ENCODE measurements at places on chromosomes 3 and 15.

- DNase-seq: no peak
Measured at GRCh38 chr15:42034628-42035434, 14.0 kb upstream of the PLA2G4E start.

GRCh38 chr3:149660462-149660861 lies 2.6 kb upstream of the WWTR1 start:
- DNase-seq: no peak

GRCh38 chr3:127139601-127140500 lies 53.1 kb upstream of the PRR23E start:
- no peak for DNase-seq

DNA sequence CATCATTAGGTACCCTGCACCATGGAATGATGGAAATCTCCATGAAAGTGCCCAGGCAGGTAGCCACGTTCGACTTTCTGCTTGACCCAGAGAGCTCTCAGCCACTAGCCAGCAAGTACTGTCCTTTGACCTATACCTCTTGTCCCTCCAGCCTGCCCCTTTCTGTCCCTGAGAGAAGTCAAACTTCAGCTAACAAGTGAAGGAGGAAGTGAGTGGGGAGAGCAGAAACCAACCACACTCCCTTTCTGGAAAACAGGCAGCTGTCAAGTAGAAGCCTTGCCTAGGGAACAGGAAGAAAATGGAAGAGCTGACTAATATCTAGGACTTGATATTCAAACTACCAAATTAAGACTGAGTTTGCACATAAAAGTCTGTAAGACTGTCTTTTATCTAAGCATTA lies 30.3 kb upstream of the FSTL1 start:
- no peak for DNase-seq

DNA sequence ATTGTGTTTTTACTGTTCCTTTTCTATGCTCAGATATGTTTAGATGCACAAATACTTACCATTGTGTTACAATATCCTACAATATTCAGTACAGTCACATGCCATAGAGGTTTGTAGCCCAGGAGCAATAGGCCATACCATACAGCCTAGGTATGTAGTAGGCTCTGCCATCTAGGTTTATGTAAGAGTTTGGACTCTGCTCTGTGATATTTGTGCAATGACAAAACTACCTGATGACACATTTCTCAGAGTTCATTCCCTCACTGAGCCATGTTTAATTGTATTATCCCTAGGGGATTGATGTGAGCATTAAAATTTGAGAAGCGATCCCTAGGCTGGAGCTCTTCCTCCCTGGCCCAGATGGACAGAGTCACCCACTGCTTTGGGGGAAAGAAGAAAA lies 270.0 kb upstream of the PROK2 start:
- no peak for DNase-seq

- DNase-seq: peak; percentile 37
Measured at GRCh38 chr3:179324270-179324754, 1.5 kb downstream of the ZNF639 start.

- peak; percentile 49 for DNase-seq
Measured at GRCh38 chr3:105868431-105868741, 426 bp downstream of the CBLB start.

DNA sequence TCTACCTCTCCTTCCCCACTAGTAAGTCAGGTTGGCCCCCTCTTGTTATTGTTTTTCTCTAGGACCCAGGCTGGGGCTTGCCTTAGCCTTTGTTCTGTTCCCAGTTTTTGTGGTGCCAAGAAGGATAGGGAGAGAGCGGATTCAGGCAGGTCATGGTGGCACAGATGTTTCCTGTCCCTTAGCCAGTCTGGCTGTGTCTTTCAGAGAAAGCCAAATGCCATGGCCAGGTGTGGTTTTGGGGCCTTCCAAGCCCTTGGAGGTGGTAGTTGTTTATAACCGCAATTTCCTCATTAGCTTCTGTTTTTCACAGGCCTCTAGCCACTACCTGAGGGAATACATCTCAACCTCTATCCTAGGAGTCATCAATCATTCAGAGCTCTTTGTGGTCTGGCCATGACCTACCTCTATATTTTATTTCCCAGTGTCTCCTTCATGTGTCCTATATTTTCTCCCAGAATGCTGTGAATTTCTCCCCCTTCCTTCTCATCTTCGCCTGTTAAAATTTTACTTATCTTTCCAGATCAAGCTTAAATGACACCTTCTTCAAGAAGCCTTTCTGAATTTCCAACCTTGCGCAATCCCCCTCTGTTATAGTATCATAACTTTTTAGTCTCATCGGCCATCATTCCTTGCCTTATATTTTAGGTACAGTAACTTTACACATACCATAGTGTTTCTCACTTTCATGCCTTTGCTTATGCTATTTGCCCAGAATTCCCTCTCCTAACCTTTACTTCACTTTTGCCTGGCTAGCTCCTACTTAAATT lies 38.2 kb downstream of the TIMP4 start:
- no peak for DNase-seq

GRCh38 chr3:51715977-51716294 lies 9.1 kb downstream of the GRM2 start:
- DNase-seq: no peak

- peak; percentile 80 for DNase-seq
Measured at GRCh38 chr3:140420621-140421357, 257.1 kb upstream of the TRIM42 start.

DNA sequence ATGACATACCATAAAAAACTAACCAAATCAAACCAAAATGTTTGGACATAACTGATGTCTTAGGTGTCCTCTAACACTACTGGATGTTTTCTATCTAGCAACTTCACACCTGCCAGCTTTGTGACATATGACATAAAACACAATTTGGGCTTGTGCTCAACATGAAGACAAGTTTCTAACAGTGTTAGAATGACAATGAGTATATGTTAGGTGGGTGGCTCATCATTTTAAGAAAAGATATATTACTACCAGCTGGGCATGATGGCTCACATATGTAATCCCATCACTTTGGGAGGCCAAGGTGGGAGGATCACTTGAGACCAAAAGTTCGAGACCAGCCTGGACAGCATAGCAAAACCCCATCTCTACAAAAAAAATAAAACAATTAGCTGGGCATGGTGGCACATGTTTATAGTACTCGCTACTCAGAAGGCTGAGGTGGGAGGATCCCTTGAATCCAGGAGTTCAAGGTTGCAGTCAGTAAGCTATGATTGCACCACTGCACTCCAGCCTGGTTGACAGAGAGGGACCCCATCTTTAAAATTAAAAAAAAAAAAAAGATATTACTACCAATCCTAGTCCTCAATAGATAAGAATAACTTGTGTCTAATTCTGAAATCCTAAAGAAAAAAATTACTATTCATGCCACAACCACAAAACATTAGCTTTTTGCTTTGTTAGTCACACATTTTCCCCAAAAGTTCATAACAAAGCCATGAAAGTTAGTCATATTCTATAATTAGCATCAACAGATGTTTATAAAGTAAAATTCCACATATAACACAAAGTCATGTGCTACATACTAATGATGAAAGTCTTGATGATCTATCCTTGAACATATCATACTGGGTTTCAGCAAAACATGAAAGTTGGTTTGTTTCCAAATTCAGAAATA lies 59.9 kb downstream of the LRRFIP2 start:
- peak; percentile 91 for DNase-seq

DNA sequence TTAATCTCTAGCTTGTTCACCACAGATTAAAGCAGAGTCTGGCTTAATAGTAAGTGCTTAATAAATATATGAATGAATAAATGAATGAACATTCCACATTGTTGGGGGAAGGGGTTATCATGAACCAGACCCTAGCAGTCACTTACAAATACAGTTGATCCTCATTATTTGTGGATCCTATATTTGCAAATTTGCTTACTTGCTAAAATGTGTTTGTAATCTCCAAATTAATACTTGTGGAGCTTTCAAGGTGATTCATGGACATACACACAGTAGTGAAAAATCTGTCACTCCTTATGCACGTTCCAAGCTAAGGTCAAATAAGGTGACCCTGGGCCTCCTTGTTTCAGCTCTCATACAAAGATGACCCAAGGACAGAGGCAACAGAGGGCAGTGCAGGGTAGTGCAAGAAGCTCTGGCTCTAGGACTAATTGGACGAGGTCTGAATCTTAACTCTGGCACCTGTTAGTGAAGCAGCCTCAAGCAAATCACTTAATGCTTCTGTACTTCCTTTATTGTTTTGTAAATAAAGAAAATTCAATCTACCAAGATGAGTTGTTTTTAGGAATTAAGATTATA lies 112.8 kb upstream of the C2CD4B start:
- no peak for DNase-seq

- DNase-seq: no peak
Measured at GRCh38 chr15:24919446-24919845, 35.3 kb upstream of the SNRPN start.

GRCh38 chr3:103127737-103128136 lies 692.9 kb downstream of the ZPLD1 start:
- no peak for DNase-seq

DNA sequence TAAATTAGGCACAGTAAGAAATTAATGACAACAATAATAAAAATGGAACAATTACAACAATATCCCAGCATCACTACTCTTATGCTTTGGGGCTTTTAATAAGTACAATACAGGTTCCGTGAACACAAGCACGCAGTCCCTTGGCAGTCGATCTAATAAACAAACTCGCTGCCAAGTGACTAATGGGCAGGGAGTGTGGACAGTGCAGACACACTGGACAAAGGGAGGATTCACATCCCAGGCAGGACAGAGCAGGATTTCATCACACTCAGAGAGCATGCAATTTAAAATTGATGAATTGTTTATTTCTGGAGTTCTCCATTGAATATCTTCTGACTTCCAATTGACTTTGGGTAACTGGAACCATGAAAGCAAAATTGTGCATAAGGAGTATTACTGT lies 524.1 kb upstream of the CFAP20DC start:
- peak; percentile 94 for DNase-seq

GRCh38 chr3:29381595-29381994 lies 100.7 kb downstream of the RBMS3 start:
- peak; percentile 64 for DNase-seq
